ENCODE measurements at places on chromosomes 2 and 18.
A peak's percentile ranks its signal among the peaks of the same experiment; 100 is the strongest.

DNA sequence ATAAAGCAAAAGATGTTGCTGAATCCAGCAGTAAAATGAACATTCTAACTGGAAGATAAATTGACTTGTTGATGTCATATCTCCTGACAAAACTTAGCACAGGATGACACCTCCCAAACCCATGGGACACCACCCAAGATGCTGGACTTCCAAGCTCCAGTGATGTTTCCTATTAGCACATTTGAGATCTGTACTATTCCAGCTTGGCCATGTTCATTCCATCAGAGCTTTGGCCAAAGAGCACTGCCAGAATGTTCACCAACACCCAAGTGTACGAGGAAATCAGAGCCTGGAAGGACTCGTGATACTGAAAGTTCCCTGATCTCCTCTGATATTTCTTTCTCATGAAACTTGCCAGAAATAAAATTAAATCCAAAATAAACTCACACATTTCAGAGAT lies 44.7 kb downstream of the PID1 start:
- no peak for DNase-seq

DNA sequence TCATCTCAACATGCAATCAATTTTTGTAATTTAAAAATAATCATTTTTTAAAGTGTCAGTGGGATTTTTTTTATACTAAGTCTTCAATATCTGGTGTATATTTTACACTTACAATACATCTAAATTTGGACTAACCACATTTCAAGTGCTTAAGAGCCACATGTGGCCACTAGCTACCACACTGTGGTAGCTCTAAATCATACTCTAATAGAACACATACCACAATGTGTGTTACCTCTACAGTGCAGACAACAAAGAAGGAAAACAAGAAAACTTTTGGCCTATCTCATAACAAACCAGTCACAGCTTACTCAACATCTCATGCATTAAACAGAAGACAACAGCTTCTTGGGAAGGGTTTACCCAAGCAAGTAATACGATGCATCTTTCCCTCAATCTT lies 24.5 kb downstream of the PIAS2 start:
- DNase-seq: peak; percentile 2

- no peak for DNase-seq
Measured at GRCh38 chr2:108993095-108993937, 4.3 kb upstream of the EDAR start.

- DNase-seq: no peak
Measured at GRCh38 chr2:151862700-151863099, 34.5 kb upstream of the ARL5A start.

GRCh38 chr18:55439056-55439455 lies 148.9 kb downstream of the TCF4 start:
- DNase-seq: no peak

DNA sequence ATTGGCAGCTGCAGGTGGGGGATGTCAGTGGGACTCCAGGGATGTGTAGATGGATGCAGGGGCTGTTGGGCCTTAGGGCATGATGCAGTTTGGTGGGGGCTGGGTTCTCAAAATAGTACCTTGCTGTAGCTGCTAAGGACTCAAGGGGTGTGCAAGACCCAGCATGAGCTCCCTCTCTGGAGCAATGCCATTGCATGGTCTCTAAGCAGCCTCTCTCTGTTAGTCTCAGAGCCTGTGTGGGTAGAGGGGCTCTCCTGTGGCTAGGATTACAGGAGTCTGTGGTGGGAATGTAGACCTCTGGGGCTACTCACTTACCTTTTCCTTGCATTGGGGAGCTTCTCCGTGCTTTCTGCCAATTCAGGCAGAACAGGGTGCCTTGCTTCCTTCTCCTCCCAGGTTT lies 228.9 kb downstream of the LPIN1 start:
- no peak for DNase-seq

- no peak for DNase-seq
Measured at GRCh38 chr2:68746408-68746807, 11.8 kb downstream of the ARHGAP25 start.

GRCh38 chr2:127638361-127639110 lies 7.4 kb upstream of the GPR17 start:
- peak; percentile 37 for DNase-seq

- peak; percentile 86 for DNase-seq
Measured at GRCh38 chr2:238684362-238685326, 163.2 kb upstream of the TWIST2 start.

GRCh38 chr2:44459739-44460138 lies 98.0 kb downstream of the CAMKMT start:
- no peak for DNase-seq

- DNase-seq: no peak
Measured at GRCh38 chr2:209209943-209210342, 213.9 kb upstream of the MAP2 start.

GRCh38 chr2:179344970-179345369 lies 80.3 kb upstream of the SESTD1 start:
- peak; percentile 14 for DNase-seq

DNA sequence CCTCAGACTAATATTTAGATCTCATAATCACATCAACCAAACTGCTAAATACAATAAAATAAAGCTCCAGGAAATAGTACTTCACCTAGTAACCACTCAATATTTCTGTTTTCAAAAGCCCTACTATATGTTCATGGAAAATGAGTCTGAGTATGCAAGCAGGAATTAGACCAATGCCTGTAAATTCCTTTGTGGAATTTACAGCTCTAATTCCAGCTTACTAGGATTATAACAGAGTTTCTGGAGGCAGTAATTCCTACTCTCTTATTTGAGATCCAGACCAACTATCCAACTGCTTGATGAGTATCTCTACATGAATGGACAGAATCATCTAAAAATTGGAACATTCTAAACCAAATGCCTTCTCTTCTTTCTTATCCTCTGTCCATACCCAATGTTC lies 11.6 kb downstream of the CDKL4 start:
- DNase-seq: peak; percentile 11

DNA sequence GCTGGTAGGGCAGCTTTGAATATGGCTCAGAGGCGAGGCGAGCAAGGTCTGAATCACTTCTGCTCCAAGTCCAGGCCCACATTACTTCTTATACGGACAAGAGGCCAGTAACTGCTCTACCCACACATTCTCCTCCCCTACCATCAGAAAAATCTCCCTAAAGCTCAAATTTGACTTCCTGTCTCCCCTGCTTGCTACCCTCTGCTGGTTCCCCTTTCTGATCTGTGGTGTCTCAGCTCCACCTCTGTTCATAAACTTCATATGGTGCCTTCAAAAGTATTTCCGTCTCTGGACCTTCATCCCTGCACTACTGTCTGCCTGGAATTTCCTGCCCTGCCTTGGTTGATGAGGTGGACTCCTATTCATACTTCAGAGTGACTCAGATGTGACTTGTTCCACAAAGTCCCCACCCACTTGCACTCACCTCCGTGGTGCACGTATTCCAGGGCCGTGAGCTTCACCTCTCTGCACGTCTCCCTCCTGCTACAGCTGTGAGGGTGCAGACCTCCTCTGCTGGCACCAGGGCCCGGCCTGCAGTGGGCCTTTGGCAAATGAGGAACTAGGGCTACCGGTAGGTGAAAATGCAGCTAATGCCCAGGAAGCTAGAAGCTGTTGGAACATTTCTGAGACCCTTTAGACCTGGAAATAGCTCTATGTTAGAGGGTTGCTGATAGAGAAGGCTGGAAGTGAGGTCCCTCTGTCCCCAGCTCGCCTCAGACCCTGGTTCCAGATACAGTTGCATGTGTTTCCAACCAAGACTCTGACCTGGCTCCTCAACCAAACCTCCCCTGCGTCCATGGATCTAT lies 24.6 kb upstream of the KCMF1 start:
- DNase-seq: peak; percentile 67

- DNase-seq: no peak
Measured at GRCh38 chr18:9947248-9947647, 33.4 kb downstream of the VAPA start.

GRCh38 chr18:45357686-45358470 lies 257.4 kb upstream of the SLC14A2 start:
- peak; percentile 55 for DNase-seq

GRCh38 chr2:119617455-119617854 lies 61.5 kb upstream of the TMEM177 start:
- no peak for DNase-seq

DNA sequence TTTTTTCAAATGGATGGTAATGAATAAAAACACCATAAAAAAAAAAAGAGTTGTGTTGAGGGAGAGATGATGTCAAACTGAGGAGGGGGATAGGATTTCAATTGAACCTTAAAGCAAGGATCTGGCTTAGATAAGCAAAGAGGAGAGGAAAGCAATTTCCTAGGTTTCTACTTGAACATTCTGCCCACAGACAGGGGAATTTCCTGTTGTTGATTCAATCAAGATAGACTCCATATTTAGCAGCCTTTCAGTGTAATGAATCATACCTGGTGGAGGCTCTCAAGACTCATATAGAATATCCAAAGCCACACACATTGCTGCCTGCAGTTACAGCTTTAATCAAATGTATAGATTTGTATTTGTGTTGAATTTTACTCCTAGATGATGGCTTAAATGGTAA lies 294.4 kb upstream of the PIK3C3 start:
- peak; percentile 3 for DNase-seq

DNA sequence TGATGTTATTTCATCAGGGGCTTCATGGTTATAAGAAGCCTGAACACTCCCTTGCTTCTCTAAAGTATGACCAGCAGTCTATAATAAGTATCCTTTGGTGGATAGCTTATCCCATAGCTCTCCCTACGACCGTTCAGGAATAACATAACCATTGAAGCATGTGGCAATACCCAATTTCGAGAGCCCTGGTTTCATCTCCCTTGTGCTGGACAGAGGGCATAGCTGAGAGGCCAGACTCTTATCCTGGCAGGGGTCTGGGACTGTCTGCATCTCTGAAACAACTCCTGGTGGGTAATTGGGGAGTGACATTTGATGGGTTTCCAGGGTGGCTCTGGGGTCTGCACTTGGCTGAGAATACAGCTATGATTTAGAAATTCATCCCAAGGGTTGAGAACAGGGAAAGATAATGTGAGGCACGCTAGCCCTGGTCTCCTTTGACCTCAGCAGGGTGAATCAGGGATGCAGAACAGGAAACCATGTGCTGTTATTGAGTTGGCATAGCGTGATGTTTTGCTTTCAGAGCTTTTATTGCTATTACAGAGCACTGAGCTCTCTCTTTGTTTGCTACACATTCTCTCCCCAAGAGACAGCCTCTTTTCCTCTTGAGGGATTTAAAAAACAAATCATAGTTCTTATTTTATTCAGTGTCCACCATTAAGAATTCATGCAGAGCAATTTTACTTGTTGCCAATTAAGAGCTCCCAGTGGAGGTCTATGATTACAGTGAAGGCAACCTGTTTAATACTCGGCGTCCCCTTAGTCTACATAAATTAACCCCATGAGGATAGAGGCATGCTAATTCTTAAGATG lies 274.5 kb downstream of the NCKAP5 start:
- no peak for DNase-seq

DNA sequence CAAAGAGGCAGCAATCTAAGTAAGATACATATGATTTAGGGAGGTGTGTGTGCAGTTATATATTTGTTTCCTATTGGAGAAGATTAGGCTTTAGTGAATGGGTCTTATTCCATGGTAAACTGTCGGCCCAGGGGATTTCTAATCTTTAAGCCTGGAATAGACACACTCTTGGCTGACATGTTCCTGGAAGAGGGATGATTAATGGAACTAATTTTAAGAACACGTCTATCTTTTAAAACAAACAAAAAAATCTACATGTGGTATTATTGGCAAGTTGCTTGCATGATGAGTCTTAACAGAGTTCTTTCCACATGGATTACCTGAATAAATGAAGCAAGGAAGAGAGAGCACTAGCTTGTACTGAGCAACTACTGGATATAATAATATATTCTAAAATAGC lies 114.2 kb upstream of the NT5C1B start:
- no peak for DNase-seq

DNA sequence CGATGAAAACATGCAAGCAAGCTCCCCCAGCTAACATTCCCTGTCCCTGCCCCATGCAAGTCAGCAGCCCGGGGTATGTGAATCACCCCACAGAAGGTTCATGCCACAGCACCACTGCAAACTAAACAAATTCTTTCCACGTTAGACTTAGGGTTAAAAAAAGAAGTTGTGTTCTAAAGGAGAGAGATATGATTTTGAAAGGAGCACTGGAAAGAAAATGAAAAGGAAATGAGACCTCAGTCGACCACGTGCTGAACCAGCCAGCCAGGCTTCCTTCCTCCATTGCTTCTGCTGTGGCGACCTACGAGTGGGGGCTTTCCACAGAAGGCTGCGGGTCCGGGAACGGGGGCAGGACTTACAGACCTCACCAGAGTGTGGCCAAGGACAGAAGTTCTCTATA lies 52.0 kb downstream of the ARL4C start:
- peak; percentile 88 for DNase-seq

- peak; percentile 33 for DNase-seq
Measured at GRCh38 chr2:156294945-156295580, 37.5 kb downstream of the NR4A2 start.

- no peak for DNase-seq
Measured at GRCh38 chr18:10215446-10215845, 239.0 kb upstream of the APCDD1 start.

DNA sequence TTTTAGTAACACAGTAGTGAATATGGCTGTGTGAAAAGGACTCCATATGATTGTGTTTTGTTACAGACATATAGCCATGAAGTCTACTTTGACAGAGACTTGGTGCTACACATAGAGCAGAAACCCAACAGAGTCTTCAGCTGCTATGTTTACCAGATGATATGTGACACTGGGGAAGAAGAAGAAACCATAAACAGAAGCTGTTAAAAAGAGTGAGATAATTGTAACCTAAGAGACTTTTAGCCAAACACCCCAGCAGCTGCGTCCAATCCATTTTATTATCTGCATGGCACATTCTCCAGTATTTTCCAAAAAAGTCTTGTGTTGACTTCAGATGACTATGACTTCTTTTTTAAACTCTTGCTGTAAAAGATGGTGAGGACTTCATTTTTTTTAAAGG lies 41.4 kb upstream of the CYBRD1 start:
- no peak for DNase-seq

- DNase-seq: peak; percentile 84
Measured at GRCh38 chr2:153354377-153354776, 124.2 kb downstream of the RPRM start.

DNA sequence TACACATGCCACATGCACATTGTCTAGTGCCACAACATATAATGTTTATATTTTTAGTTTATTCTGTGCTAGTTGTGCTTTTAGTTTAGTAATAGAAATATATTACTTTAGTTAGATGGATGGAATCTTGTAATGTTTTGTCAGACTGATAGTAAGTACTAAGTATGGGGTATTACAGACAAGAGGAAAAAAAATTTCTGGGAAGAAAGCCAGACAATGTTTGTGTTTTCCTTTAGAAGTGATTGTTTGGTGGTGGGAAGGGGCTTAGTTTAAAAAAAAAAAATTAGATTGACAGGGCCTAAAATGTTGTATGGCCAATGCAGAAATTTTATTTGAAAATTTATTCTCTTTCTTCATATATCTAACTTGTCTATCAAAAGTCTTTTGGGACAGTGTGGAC lies 37.8 kb downstream of the ACVR2A start:
- peak; percentile 16 for DNase-seq

GRCh38 chr2:135914485-135914884 lies 38.2 kb upstream of the MCM6 start:
- DNase-seq: no peak

- DNase-seq: no peak
Measured at GRCh38 chr2:236171680-236172254, 3.6 kb upstream of the GBX2 start.

- peak; percentile 18 for DNase-seq
Measured at GRCh38 chr2:148590612-148591011, 53.9 kb upstream of the EPC2 start.
